CD4-positive, alpha-beta T cell treated with Interleukin-4 for 1 hour (primary cell): ENCODE measurements at places on chromosomes 3 and 15.

DNA sequence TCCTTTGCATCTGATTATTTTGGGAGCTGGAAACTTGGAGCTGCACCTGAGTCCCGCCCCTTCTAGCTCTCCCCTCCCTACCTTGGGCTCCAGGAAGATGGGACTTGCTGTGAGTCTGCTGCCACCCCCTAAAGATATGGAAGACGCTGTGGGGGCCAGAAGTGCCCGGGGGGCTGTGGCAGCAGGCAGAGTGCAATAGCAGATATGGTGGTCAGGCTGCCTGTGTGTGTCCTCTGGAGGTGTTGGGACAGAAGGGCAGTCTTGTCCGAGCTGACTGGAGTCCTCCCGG is 485 bp downstream of the PAK6 start:
- DNase-seq: no peak

- DNase-seq: no peak
Observed at GRCh38 chr15:31758126-31758525, 272.2 kb upstream of the CHRNA7 start.

GRCh38 chr3:116339441-116340028 is 105.8 kb downstream of the LSAMP start:
- no peak for DNase-seq

GRCh38 chr15:89809093-89809786 is 5.4 kb downstream of the ANPEP start:
- no peak for DNase-seq

GRCh38 chr15:84762840-84763572 is 14.6 kb downstream of the ZNF592 start:
- DNase-seq: no peak

DNA sequence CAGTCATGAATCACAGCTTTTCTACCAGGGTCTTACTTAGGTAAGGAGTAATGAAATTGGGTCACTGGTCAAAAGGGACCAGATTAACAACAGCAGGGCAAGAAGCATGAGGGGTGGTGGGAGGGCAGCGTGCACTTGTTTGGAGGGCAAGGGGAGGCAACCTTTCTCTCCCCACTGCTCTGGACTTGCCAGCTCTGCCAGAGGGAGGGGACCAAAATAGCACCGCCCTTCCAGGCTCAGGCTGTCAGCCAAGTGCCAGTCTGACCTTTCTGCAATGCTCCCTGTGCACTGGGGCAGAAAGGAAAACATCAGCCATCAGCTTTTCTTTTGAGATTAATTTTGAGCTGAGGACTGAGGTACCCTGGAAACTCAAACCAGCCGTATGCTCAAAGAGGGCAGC is 4.5 kb upstream of the ULK3 start:
- DNase-seq: no peak

DNA sequence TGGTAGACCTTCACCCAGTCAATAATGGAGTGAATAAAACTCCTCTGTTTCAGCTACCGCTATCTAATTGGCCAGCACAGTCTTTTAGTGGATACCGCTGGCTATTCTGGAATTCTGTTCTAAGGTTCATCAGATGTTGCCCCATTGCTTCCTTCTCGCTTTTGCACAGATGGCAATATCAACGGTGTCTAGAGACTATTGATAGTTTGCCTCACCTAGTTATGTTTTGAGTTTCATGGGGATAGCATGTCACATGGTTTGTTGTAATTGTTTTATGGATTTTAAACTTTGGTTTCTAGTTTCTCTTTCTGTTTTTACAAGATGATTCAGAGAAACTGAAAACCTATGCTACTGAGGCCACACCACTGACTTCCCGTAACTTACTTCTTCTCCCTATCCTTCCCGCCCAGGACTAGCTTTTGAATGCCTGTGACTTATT is 2.0 kb downstream of the XRN1 start:
- DNase-seq: peak; percentile 50

DNA sequence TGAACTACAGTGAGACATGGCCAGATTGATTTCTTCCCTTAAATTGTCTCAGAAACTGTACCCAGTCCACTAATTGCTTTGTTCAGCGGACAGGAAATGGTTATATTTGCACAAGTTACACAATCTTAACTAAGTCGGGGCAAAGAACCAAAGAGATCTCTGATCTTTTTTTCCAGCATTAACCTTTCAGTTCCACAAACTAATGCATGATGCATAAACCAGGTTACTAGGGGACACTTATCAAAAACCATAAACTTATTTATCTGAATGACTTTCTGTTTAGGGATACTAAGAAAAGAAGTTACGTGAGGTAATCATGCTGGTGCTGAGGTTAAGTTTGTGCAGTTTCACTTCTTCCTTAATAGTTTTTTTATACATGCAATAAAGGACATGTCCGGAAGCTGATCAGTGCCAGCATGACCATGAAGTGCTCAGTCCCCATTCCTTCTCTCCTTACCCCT is 22.4 kb downstream of the FNDC3B start:
- DNase-seq: peak; percentile 19

GRCh38 chr3:144010371-144010770 is 38.7 kb downstream of the DIPK2A start:
- no peak for DNase-seq

GRCh38 chr3:3578718-3579117 is 220.5 kb upstream of the LRRN1 start:
- DNase-seq: no peak

GRCh38 chr3:146664403-146664802 is 59.3 kb upstream of the PLSCR5 start:
- no peak for DNase-seq

DNA sequence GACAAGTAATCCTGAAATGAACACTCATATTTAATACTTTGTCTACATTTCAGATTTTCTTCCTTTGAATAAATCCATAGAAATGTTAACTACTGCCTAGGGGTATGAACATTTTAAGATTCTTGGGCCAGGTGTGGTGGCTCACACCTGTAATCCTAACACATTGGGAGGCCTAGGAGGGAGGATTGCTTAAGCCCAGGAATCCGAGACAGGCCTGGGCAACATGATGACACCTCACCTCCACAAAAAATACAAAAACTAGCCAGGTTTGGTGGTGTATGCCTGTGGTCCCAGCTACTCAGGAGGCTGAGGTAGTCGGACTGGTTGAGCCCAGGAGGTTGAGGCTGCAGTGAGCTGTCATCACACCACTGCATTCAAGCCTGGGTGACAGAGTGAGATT is 73.9 kb upstream of the PIAS1 start:
- DNase-seq: no peak

- DNase-seq: no peak
Observed at GRCh38 chr15:70690491-70691276, 72.7 kb downstream of the UACA start.

GRCh38 chr15:57849317-57849716 is 142.8 kb downstream of the POLR2M start:
- no peak for DNase-seq

DNA sequence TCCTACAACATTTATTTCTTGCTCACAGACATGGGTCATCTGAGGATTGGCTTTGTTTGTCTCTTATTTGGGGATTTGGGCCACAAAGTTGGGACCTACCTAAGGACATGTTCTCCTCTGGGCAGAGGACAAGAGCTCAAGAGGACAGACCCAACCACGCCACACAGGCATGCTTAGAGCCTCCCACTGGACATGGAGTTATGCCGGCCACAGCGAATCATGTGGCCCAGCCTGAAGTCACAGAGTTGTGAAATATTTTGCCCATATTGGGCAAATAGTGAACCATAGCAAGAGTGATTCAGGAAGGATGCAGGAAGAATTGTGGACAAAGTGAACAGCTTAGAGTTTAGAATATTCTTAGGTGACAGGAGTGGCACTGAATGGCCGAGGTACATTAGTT is 9.9 kb downstream of the TRAK1 start:
- DNase-seq: no peak

DNA sequence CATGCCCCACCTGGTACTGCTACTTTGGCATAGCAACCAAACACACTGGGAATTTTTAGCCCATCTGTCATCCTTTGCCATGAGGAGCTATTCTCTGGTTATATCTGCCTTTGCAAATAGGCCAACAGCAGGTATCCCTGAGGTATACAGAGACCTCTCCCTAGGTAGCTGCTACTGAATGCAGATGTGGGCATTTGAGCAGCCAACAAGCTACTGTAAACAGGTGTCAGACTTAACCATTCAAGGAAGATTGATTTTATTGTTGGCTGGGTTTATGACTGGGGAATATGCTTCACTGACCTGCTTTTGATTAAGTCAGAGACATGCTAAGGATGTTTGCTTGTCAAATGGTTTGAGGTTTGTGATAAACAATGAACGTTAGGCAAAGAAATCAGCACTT is 183.2 kb downstream of the OXSM start:
- no peak for DNase-seq

DNA sequence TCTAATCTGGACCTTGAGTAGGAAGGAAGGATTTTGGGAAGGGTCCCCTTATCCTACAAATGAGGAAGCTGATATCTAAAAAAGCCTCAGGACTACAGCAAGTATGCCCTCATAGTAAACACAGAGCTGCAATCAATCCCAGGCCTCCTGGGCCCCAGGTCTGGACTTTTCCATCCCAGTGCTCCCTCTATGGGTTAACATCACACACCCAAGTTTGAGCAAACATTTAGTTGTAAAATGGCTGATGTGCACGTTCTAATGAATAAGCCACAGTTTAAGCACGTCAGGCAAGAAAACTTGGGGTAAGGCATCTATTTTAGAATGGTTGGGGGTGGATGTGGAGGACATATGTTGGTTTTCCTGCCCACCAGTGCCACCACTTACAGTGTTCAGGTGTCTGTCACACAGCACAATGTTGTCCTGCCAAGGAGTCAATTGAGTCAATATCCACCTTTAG is 44.3 kb upstream of the UBE2E1 start:
- DNase-seq: no peak

- DNase-seq: no peak
Observed at GRCh38 chr15:77002436-77002835, 7.5 kb downstream of the PSTPIP1 start.
